ENCODE measurements at places on chromosomes 7 and 10. TPM values are rescaled to one million over a fixed set of nuclear protein-coding genes. Genes with fewer than 3 reads are reported as not detected.

PAPOLB gene
- not detected for total RNA-seq

HACD1 gene
- total RNA-seq: 54.4 TPM

CUX1 gene
- total RNA-seq: 43.4 TPM

ZNF479 gene
- not detected for total RNA-seq

EIF5AL1 gene
- total RNA-seq: 2.3 TPM

CELF2 gene
- not detected for total RNA-seq

RPEL1 gene
- total RNA-seq: not detected

PKD1L1 gene
- total RNA-seq: 0.14 TPM

ITGA8 gene
- not detected for total RNA-seq

GNG11 gene
- total RNA-seq: 32.1 TPM

TAS2R5 gene
- 0.37 TPM for total RNA-seq

DOCK4 gene
- 9.3 TPM for total RNA-seq

SPDYE2B gene
- total RNA-seq: not detected

PTF1A gene
- not detected for total RNA-seq

MDH2 gene
- 390 TPM for total RNA-seq

PRR15 gene
- 4.0 TPM for total RNA-seq

CLCN1 gene
- total RNA-seq: not detected

CPXM2 gene
- not detected for total RNA-seq

SUN3 gene
- total RNA-seq: 0.09 TPM

TRIL gene
- not detected for total RNA-seq

ZNF735 gene
- total RNA-seq: not detected

All from A549 treated with Hydrocortisone at 1 μM for 4 hours (cell line).